Bronchial smooth muscle cell (primary cell): ENCODE measurements at places on chromosomes 2 and 18. TPM values are rescaled to one million over a fixed set of nuclear protein-coding genes. Genes with fewer than 3 reads are reported as not detected.

Gene ALLC
- not detected in 2 replicates for total RNA-seq

Gene PLEKHA3
- total RNA-seq = 2.5 and 4.6 TPM in 2 replicates

Gene MAB21L4
- not detected in 2 replicates for total RNA-seq

Gene PROM2
- 1.1 and 4.1 TPM in 2 replicates for total RNA-seq

Gene DNAH7
- total RNA-seq = 0.94 and 1.6 TPM in 2 replicates
